Left cardiac atrium (tissue), 4 donors: ENCODE measurements at places on chromosomes 5 and 9.

- DNase-seq, result no peak
These were observed 816 bp downstream of the RBM18 start for GRCh38 chr9:122263699-122264349.

GRCh38 chr9:32128546-32128945, 255.9 kb upstream of the ACO1 start:
- no peak for DNase-seq

DNA sequence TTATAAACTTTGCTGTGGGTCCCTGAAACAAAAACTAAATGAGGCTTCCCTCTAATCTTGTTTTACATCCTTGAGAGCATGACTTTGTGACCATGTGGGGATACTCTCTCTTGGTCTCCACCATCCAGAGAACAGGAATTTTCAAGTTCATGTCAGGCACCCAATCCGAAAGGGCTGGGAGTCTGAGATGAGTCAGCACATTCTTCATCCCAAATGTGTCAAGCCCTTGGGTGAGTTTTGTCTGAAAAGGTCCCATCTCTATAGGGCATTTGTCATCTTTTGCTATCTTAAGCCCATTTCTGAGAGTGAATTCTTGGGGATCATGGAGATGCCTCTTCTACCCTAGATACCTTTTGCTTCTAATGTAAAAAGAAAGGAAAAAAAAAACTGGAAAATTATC, 26.9 kb upstream of the RAPGEF6 start:
- DNase-seq, result no peak

DNA sequence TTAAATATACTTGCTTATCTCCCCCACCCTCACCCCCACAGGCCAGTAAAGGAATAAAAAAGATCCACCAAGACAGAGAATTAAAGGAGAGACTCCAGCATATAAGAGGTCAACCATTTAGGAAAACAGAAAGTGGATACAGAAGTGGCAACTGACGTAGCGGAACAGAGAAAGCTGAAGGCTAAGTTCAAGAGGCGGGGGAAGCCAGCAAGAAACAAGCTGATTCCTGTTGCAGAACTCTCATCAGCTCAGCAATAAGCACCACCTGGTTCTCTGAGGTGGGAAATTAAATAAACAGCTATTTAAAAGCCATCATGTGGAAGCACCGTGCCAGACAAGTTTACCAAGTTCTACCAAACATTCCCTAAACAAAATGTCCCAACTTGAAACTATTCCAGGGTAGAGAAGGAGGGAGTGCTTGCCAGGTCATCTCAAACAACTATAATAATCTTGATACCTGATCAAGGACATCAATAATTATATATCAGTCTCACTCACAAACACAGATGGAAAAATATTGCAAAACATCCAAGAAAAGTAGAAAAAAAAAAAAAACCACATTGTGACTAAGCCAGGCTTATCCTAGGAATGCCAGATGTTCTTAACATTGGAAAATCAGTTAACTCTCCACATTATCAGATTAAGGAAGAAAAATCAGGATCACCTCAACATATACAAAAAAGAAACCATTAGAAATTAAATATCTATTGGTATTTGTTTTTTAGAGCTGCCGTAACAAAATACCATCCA, 7.3 kb upstream of the ARL15 start:
- DNase-seq, result no peak

GRCh38 chr9:113853333-113853732, 22.8 kb upstream of the ZNF618 start:
- no peak for DNase-seq

DNA sequence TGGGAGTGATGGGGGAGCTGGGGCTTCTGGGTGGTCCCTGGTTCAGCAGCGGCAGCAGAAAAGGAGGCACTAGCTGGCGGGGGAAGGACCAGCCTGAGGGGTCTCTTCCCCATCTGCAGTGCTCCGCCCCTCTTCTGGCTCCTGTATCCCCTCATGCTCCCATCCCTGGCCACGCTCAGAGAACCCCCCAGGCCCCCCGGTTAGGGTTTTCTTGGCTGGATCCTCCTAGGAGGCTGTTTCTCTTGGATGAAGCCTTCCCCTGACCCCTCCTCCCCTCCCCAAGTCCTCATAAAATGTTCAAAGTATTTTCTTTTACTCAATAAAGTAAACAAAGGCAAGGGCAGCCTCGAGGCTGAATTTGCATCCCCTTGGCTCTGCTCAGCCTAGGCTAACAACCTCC, 60.8 kb downstream of the FGF18 start:
- no peak for DNase-seq

DNA sequence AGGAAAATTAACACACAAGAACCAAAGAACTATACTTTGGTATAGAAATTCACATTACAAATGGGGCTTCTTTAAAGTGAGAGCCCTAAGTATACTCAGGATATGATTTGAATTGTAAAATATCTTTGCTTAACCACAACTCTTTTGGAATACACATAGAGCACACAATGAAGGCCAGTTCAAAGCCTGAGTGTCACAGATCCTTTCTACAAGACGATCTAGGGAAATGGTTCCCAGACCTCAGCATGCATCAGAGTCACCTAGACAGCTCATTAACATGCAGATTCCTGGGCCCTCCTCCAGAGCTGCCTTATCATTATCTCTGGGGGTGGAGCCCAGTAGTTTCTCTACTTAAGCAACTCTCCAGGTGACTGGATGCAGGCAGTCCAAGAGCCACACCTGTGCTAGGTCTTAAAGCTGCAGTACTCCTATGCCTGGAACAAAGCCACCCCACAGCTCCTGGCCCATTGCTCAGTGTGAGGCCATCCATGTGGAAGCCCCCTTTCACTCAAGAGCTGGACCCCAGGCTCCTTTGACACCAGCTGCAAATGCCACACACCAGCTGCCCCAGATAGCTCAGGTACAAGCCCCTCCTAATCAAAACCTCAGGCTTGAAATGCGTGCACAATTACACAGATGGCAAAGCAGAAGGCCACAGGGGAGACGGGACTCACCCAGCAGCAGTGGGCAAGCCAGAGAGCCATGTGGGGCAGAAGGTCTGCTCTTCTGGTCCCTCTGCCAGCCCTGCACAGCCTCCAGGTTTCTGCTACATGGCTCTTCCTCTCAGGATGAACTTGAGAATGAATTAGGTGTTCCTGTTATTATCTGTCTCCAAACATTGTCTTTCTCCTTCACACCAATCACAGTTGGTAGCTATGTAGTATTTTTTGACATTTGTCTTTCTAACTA, 106.1 kb downstream of the SH3TC2 start:
- DNase-seq, result no peak
